Daoy (cell line): ENCODE measurements at places on chromosomes 12 and 14. TPM values are rescaled to one million over a fixed set of nuclear protein-coding genes. Genes with fewer than 3 reads are reported as not detected.

DNA sequence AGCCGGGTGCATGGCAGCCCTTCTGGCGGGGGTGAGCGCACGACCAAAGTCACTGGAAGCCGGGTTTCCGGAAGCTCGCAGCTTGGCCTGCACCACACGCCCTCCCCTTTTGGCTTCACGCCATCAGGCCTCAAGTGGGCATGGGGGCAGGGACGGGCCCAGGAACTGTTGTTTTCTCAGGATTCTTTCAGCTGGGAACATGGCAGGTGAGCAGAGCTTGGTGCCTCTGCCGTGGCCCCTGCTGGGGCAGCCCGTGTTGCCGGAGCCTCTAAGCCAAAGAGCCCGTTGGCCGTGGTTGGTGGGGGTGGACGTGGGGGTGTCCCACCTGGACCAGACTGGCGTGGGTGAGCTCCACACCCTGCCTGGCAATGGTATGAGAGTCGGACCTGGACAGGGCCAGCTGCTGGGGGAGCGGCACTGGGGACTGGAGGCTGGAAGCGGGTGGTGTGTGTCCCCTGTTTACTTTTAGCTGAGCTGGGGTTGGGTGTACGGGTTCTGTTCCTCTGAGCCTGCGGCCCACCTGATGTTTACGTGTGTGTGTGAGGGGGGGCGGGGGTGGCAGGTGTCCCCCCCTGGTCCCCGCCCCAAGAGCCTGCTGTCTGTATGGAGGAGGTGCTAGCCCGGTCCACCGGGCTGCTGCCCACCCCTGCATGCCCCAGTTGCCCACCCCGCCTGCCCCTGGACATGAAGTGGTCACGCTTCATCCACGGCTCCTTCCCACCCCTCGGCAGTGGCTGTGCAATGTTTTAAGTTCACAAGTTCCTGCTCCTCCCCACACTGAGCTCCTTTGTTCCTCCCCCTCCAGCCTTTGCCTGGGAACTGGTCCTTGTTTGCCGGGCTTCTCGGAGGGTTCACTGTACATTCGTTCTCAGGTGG, 28.7 kb upstream of the PLD4 start:
- peak; percentile 56 for DNase-seq

LRP1-AS gene
- total RNA-seq, result not detected in 2 replicates

GRCh38 chr12:92394895-92395294, 249.2 kb upstream of the BTG1 start:
- no peak for DNase-seq

C1QL4 gene
- 0.06 and 0.80 TPM in 2 replicates for total RNA-seq

CCDC197 gene
- total RNA-seq, result not detected in 2 replicates

FBXO33 gene
- 11.5 TPM in 2 replicates for total RNA-seq

- DNase-seq, result peak; percentile 100
Observed at GRCh38 chr12:124512667-124513296, 54.6 kb downstream of the NCOR2 start.

CLEC12A gene
- not detected in 2 replicates for total RNA-seq

GRCh38 chr12:123337070-123337469, 27.6 kb downstream of the SBNO1 start:
- no peak for DNase-seq

TPPP2 gene
- total RNA-seq, result not detected in 2 replicates

SPTB gene
- 1.3 and 2.2 TPM in 2 replicates for total RNA-seq

DNA sequence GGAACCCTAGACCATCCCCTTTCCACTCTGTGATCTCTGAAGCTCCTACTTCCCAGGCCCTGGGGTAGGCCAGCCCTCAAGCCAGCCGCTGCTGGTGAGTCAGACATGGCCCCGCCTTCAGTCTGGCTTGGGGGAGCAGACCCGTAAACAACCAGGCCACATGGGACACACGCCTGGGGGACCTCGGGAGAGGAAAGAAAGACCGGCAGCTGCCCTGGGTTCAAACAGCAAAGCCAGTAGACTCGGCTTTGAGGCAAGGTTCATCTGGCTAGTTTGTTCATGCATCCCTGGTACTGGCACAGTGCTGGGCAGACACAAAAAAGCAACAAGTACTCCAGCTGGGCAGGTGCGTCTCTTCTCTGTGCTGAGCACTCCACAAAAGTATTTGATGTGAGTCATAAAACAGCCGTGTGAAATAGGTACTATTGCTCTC, 101.9 kb downstream of the SETD3 start:
- peak; percentile 88 for DNase-seq

- peak; percentile 88 for DNase-seq
Observed at GRCh38 chr14:58747181-58747580, 109.4 kb downstream of the DACT1 start.

DNA sequence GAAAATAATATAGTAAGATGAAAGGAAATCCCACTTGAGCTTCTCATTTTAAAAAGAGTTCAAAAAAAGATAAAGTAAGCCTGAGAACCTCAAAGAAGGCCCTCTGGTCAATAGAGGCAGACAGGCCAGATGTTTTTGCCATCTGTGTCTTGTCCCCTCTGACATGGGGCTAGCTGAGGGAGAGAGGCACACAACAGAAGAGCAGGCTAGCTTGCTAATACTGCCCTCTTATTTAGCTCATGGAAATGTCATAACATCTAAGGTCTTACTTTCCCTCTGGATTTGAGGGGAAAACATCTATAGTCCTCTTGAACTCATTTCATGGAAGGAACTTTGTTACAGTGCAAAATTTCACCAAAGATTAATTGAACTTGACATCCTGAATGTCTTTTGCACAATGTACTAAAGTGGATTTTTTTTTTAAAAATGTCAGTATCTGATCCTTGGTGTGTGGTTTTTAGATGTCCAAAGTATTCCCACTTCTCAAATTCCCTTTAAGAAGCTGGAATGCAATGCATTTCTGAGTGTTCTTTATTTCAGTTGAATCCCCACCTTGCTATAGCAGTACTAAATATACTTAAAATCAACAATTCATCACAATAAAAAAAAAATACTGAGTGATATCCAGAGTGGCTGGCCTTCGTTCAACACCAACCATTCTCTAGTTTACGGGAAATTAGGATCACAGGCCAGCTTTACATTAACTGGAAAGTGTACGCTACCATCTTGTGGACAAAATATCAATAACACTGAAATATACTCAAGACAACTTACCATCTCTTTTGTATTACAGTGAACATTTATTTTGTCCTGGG, 176.7 kb downstream of the PAH start:
- no peak for DNase-seq

DNA sequence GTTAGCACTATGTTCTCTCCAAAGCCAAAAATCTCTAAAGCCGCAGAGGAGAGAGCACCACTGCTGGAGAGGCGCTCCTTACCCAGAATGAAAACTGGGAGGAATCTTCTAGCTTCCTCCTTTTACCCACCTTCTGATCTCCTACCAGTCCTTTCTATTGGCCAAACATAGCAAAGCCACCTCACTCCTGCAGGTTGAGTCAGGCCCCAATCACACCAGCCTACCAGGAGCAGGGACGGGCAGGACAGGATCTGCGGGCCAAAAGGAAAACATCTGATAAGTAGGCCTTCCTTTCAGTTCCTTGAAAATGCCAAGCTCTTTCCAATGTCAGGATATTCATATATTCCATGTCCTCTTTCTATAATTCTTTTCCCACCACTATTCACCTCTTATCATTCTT, 197.7 kb upstream of the CNOT2 start:
- DNase-seq, result no peak

ACOT6 gene
- total RNA-seq, result not detected in 2 replicates

DNA sequence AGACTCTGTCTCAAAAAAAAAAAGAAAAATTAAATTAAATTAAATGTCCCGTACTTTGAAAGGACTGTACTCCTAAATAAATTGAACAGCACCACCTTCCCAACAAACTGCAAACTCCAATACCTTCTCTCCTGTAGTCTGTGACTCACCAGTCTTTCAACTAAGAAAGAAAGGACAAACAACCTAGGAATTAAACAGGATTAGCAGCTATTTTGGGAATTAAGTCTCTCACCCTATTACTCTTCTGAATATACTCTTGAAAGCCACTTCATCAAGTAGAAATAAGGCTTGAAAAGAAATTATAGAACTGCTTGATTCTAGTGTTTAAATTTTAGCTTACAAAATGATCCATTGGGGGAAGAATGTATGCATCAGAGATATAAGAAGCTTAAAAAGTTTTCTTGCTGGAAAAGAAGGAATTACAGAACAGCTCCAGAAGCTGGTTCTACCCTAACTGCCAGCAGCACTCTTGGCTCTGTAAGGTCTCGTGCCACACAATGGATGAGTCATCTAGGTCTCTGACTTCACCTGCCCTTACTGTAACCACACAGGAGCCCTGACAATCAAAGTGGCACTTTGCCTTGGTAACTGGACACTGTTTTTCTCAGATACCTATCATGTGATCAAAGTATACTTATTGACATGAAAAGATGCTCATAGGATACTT, 57.0 kb upstream of the CERS5 start:
- DNase-seq, result peak; percentile 79

DNA sequence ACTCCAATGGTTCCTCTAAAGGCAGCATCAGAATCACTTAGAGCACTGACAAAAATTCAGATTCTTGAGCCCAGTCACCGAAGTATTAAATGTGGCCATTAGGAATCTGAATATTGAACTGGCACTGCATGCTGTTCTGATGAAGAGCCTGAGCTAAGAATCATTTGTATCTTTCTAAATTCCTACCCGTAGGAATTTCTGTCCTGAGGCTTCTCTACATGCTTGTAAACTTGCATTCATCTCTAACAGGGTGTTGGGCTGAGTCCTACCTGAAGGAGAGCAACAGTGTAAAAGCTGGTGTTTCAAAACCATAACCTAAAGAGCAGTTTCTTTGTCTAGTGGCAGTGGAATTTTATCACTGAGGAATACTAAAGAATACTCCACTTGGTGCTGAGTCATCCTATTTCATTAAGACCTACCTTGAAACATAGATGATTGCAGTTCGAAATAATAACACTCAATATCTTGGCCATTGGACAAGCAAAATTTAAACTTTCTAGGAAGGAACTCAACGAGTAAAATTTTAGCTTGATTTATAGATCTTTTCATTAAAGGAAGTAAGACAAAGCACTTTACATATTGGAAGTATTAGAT, 35.5 kb upstream of the C12orf75 start:
- DNase-seq, result no peak

P2RX7 gene
- 0.57 and 1.3 TPM in 2 replicates for total RNA-seq

RAB2B gene
- 15.8 and 32.9 TPM in 2 replicates for total RNA-seq

CYP46A1 gene
- 0.06 and 0.15 TPM in 2 replicates for total RNA-seq

GRCh38 chr12:5510251-5510805, 78.4 kb downstream of the NTF3 start:
- DNase-seq, result no peak

ANKRD33 gene
- not detected in 2 replicates for total RNA-seq

GRCh38 chr14:42541535-42542001, 934.9 kb downstream of the LRFN5 start:
- DNase-seq, result peak; percentile 51

DNA sequence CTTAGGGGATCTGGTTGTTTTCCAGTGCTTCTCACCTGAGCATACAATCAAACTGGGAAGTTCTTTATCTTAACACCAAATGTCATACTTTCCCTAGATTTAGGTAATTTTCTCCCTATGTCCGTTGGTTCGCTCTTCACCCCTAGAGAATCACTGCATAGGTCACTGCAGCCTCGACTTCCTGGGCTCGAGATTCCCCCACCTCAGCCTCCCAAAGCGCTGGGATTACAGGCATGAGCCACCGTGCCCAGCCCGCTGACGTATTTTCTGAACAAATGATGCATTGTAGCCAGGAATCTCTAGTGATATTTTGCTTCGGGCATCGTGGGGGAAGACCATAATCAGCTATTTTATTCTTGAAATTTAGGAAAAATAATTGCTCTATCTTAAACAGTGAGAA, 1.1 kb upstream of the RPL41 start:
- peak; percentile 57 for DNase-seq

DNA sequence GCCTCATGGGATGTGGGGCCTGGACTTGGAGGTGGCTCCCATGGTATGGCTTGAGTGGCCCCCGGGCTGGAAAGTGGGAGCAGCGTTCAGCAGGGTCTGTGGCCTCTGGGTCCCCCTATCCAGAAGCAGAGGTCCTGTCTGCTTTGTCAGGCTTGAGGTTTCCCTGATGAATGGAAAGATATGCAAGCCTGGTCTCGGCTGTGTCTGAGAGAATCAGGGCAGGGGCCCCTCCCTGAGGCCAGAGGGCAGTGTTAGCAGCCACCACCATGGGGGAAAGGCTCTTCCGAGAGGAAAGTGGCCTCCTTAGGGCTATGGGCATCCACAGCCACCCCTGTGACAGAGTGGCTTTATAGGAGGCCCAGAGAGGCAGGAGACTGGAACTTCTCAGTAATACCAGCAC, 128.2 kb downstream of the VRK1 start:
- no peak for DNase-seq

DNA sequence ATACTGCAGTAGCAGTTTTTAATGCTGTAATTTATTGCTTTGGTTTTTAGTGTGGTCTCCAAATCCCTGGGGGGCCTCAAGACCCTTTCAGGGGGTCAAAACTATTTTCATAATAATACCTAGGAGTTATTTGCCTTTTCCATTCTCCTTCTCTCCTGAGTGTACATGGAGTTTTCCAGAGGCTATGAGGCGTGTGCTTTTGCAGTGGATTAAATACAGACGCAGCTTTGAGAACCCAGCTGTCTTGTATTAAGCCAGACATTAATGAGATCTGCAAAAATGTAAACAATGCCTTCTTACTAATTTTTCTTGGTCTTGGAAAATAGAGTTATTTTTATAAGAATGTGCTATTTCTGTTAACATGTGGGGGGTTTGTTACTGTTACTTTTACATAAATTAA, 68.6 kb downstream of the SLC25A47 start:
- no peak for DNase-seq

SYNE3 gene
- 0.54 and 1.5 TPM in 2 replicates for total RNA-seq

- DNase-seq, result no peak
Observed at GRCh38 chr12:78866518-78866917, 1.9 kb downstream of the SYT1 start.

DNA sequence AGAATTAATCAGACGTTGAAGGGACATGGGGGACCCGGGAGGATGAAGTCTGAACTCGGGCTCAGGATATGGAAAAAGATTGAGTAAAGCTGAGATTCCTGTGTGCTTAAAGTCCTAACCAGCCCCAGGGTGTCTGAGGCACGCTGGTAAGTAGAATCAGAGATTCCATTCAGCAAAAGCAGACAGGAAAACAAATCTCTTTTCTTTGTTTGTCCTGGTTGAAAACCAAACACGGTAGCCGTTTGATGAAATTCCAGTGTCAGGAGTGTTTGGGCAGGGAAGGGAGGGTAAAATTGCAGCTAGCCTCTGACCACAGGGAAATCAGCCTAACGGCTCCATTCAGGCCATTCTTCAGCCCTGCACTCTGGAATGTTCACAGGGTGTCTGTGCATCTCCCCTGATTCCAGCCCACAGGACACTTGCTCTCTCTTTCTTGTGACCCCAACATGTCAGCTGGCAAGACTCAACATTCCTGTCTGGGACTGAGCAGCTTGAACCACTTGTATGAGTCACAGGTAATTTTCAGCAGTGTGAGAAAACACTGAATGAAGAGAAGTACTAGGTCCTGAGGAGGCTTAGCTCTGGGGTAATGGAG, 31.0 kb downstream of the NINJ2 start:
- peak; percentile 88 for DNase-seq

SYNDIG1L gene
- not detected in 2 replicates for total RNA-seq

DNA sequence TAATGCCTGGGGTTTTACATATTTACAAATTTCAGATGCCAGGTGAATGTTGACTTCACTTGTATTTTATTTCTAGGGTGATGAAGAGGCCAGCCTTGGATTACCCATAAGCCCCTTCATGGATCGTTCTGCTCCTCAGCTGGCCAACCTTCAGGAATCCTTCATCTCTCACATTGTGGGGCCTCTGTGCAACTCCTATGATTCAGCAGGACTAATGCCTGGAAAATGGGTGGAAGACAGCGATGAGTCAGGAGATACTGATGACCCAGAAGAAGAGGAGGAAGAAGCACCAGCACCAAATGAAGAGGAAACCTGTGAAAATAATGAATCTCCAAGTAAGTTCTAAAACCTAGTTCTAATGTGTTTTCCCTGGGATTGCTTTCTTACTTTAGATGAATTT, 41.3 kb upstream of the SLCO1C1 start:
- DNase-seq, result no peak

- DNase-seq, result no peak
Observed at GRCh38 chr14:20180486-20180885, 10.2 kb upstream of the OR11G2 start.
